NB4 (cell line): ENCODE measurements at places on chromosomes 5 and 9.

DNA sequence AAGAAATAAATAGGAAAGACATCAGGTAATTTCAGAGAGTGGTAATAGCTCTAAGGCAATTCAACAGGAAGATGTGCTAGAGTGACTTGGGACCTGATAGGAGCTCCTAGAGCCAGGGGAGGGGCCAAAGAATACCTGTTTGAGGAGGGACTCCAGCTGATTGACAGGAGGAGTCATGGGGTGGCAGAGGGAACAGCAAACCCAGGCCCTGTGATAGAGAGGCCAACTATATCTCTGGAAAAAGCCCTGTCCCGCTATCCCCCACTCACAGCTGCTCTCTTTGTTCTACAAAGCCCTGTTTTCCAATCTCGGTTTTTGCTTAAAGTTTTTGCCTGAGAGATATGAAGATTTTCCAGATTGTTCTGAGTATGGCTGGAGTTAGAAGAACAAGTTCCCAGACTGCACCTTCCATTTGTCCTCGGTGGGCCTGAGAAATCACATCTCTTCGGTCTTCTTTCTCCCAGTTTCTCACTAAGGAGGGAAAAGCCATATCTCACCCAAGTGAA lies 9.0 kb upstream of the NSD1 start:
- DNase-seq = no peak

DNA sequence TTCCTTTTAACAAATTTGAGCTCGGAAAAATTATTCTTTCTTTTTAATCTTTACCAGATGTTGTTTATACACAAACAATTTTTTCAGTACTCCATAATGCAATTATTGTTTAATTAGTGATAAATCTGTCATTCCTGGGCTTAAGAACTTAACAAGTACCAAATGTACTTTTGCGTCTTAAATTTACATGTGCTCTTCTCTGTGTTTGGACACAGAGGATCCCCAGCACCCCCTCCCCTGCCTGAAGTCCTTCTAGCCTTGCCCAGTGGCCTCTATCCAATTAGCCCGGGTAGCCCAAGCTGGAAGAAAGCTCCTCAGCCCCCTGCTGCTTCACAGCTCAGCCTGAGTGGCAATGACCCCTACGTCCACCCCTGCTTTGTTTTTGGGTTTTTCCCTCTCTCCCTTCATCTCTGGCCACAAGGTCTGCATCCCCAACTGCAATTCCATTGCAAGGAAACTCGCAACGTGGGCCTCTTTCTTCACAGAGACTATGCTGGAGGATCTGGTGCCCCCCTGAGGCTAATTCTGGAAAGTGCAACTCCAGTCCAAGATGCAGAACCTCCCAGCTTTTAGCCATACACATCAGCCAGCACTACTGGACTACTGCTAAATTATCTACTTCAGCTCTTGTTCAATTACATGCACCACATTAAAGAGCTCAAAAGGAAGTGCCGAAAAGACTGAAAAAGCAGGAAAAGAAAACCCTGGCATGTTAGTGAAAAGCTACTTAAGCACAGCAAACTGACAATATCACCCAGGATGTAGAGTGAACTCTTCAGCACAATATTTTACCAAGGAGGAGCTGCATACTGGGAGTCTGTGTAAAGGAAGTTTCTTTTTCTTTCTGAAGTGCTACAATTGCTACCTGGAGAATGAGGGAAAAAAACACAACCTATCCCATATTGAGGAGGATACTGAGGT lies 186.2 kb downstream of the FANCC start:
- peak; percentile 57 for DNase-seq

- DNase-seq = no peak
These were observed 227.8 kb downstream of the PAPPA start for GRCh38 chr9:116381350-116381749.

DNA sequence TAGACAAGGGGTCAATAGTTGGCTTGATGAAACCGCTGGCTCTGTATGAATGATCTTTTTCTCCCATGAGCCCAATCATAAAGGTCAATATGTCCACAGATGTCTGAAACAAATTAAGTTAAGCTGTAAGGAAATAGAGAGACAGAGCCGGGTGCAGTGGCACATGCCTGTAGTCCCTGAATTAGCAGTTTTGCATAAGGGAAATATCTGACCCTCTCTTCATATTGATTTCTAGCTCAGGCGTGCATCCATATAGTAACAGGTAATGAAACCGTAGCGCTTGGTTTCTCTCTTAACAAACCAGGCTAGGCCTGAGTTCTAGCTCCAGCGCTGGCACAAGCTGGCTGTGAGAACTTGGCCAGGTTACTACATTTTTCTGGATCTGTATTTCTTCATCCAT lies 118.1 kb upstream of the ERCC6L2 start:
- no peak for DNase-seq

DNA sequence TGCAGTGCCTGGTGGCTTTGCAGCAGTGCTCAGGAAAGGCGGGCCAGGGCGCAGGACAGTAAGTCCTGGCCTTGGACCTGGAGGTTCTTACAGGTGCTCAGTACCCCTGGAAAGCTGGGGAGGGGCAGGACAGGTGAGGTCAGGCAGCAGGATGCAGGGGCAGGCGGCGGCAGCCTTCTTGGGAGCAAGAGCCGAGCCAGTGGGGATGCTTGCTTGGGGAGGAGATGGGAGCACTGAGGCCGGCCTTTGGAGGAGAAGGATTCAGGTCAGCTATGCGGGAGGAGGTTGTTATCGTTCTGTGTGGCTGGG lies 98.0 kb downstream of the COL5A1 start:
- DNase-seq = no peak

DNA sequence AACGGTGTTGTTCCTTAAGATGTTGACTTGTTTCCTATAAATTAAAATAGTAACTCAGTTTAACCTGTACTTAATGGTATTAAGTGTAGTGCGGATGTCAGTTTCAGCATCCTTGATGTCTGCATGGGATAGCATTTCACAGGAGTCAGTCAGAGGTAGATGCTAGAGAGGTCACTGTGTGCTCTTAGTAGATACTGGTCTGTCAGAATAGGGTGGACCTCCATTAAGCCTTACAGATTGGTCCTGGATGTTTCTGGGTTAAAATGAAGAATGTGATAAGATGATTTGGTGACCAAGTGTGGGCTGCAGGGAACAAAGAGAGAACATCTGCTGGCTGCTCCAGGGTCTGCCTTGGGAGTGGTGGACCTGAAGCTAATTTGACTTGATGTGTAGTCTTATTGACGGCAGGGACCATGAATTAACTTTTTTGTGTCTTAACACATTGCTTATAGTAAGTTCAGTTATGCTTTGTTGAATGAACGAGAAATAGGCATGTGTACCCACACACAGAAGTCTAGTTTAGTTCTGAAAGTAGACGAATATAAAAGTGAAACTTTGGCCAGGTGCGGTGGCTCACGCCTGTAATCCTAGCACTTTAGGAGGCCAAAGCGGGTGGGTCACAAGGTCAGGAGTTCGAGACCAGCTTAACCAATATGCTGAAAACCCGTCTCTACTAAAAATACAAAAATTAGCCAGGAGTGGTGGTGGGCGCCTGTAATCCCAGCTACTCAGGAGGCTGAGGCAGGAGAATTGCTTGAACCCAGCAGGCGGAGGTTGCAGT lies 12.5 kb downstream of the RAB24 start:
- DNase-seq = no peak

GRCh38 chr9:90287567-90288274 lies 354.9 kb downstream of the DIRAS2 start:
- no peak for DNase-seq

DNA sequence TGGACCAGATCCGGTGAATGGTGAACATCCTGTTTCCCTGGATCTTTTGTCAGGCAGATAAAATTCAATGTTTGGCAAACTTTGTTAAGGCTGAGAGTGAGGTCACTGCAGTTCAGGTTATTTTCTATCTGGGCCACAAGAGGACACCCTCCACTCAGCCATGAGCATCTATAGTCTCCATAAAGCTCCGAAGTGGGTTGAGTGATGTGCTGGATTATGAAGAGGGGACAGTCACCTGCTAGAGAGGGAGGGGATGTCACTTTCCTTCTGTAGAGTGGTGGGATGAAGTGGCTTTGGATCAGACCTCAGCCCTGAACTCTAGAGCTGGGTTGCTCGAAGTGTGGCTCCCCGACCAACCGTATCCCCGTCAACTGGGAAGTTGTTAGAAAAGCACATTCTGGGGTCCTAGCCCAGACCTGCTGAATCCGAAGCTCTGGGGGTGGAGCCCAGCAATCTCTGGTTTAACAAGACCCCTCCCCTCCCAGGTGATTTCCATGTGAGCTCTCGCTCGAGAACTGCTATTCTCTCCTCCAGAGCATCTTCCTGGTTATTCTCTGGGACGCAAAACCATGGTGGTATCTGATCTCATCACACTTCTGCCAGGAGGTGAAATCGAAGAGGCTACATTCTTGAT lies 31.8 kb upstream of the FGF1 start:
- peak; percentile 66 for DNase-seq

GRCh38 chr5:175652741-175653663 lies 4.9 kb upstream of the HRH2 start:
- DNase-seq = peak; percentile 59

DNA sequence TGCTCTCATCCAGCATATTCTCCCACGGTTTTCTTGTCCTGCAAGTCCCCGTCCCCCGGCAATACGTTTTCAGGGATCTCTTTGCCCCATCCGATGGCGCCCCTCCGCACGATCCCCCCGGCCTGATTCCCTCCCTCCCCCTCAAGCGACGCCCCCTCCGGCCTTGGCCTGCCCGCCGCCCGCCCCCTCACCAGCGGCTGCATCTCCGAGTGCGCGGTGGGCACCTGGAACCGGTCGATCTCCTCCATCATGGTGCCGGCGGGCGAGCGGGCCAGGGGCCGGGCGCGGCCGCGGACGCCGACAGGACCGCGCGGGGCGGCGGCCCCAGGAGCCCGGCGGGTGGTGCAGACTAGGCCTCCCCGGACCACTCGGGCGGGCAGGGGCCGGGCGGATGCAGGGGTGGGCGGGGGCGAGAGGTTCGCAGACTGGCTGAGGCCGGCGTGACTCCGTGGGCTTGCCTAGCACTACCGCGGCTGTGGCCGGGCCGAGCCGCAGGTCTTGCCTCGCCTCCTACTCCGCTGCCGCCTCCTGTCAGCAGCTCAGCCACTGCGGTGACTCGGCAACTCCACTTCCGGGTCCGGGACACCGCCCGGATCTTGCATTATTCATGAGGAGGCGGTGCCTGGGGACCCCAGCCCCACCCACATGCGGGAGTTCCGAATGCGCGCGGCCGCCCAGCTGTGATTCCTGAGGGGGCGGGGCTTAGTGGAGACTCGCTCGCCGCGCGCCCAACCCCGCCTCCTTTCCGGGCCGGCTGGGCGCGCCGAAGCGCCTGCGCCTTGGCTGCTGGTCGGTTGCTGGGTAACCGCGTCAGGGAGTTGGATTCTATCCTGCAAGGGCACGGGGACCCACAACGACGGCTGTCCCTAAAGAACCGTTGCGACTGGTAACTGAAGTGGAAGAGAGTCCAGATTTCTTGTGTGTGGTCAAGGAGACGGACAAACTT lies at the start of the genes DNAI1 and FAM219A:
DNAI1 (plus strand) TSS at position 793 of the 946 bp plus-strand sequence. CDS start 201 bp downstream, outside the sequence.
FAM219A (minus strand) TSS at position 558 of the 946 bp plus-strand sequence; CDS start at position 251, 307 bp downstream.
- DNase-seq = peak; percentile 100

DNA sequence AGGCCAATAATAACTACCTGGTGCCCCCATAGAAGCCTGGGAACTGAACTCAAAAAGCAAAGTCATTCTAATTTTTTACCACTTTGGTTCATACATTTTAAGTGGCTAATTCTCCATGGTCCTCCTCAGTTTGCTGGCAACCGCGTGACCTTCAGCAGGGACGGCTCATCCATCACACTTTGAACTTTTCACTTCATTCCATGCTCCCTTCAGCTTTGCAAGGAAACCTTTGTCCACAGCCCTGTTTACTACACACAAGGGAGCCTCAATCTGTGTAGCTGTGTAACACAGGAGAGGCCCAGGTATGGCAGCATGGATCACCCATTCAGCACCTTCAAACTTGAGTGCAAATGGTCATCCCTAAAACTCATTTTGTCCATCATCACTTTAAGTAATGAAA lies 552.4 kb downstream of the IRX1 start:
- DNase-seq = no peak

GRCh38 chr5:56175021-56175420 lies 58.1 kb downstream of the ANKRD55 start:
- DNase-seq = no peak

- no peak for DNase-seq
These were observed 76.6 kb downstream of the PTPDC1 start for GRCh38 chr9:94160594-94161501.
